ENCODE measurements at places on chromosomes 1 and 21.
A peak's percentile ranks its signal among the peaks of the same experiment; 100 is the strongest.

- DNase-seq, result no peak
Observed at GRCh38 chr21:25857308-25858074, 122.7 kb downstream of the GABPA start.

GRCh38 chr1:53811414-53811851 lies 26.7 kb downstream of the NDC1 start:
- no peak for DNase-seq

- DNase-seq, result no peak
Observed at GRCh38 chr1:115793162-115793561, 24.6 kb upstream of the CASQ2 start.

DNA sequence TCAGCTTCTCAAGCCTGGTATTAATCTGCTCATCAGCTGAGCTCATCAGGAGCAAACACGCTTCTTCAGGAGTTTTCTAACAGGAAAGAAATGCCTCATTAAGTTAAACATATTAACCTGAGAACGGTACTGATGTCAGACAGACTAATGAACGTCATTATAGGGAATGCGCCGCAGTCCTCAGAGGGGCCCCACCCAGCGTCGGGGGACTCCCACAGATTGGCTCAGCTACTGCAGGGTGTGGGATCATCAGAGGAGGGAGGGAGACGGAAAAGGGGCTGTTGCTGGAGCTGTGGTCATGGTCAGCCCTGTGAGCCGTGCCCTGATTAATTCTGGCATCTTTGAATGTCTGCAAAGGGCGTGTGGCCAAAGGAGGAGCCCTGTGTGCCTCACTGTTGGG lies 348.5 kb downstream of the PTPRU start:
- peak; percentile 3 for DNase-seq

- no peak for DNase-seq
Observed at GRCh38 chr21:23801292-23801691, 1806.0 kb downstream of the MRPL39 start.
